ENCODE measurements at places on chromosomes 6 and 20. TPM values are rescaled to one million over a fixed set of nuclear protein-coding genes. Genes with fewer than 3 reads are reported as not detected.

- DNase-seq: no peak
Measured at GRCh38 chr20:13101706-13102105, 92.9 kb downstream of the SPTLC3 start.

DNA sequence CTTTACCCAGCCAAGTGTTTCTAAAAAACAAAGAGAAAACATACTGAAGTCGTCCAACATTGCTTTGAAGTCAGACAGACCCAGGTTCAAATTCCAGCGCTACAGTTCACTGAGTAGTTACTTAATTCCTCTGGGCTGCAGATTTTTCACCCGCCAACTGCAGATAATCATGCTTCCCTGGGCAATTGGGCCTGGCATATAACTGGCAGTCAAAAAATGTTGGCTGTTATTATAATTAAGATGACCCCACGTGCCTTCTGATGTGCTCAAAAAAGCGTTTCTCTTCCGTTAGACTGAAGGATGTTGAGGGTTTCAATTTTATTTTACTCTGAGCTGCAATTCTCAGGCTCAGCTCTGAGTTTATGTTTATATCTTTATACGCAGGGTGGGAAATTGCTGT lies 156.1 kb upstream of the CITED2 start:
- DNase-seq: no peak

DNA sequence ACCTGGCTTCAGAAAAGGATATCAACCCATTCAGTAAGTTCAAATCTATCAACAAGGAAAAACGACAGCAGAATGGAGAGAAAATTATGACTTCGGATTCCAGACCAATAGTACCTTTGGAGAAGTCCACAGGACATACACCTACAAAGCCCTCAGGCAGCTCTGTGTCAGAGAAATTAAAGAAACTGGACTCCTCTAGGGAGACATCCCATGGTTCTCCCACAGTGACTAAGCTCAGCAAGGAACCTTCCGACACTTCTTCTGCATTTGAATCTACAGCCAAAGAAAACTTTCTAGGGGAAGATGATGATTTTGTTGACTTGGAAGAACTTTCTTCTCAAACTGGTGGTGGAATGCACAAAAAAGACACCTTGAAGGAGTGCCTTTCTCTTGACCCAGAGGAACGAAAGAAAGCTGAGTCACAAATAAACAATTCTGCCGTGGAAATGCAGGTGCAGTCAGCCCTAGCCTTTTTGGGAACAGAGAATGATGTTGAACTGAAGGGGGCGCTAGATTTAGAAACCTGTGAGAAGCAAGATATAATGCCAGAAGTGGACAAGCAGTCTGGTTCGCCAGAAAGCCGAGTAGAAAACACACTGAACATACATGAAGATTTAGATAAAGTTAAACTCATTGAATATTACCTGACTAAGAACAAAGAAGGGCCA lies 67.4 kb upstream of the HINT3 start:
- no peak for DNase-seq

DNA sequence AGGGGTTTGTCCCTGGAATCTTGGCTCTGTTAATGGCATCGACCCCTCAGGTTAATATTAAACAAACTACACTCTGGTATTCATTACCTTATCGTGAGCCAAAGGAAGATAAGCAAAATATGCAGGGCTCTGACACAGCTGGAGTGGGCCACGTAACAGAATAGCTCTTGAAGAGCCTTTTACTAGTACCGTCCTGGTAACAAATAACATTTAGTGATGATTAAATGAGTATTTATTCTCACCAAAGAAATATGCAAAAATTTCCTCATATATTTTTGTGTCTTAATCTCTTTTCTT lies 20.1 kb upstream of the UTRN start:
- DNase-seq: no peak

The SYNGAP1 gene
- polyA plus RNA-seq: 18.2 TPM

DNA sequence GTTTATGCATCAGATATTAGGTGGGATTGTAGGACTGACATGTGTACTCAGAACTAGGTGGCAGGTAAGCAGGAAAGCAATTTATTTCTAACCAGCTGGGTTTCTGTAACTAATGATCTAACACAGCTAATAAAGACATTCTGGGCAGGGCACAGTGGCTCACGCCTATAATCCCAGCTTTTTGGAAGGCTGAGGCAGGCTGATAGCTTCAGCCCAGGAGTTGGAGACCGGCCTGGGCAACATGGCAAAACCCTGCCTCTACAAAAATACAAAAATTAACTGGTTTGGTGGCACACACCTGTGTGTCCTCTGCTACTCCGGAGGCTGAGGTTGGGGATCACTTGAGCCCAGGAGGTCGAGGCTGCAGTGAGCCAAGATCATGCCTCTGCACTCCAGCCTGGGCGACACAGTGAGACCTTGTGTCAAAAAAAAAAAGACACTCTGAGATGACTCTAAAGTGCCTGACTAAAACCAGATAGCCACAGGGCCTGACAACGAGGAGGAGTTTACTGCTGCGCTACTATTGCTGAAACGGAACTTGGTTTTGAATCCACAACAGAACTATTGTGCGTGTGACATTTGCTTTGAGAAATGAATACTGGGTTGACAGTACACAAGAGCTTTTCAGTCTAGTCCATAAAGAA lies 29.2 kb upstream of the CEP85L start:
- DNase-seq: no peak

GRCh38 chr6:108581237-108581931 lies 20.7 kb downstream of the FOXO3 start:
- DNase-seq: no peak

The PACSIN1 gene
- polyA plus RNA-seq: 0.68 TPM

DNA sequence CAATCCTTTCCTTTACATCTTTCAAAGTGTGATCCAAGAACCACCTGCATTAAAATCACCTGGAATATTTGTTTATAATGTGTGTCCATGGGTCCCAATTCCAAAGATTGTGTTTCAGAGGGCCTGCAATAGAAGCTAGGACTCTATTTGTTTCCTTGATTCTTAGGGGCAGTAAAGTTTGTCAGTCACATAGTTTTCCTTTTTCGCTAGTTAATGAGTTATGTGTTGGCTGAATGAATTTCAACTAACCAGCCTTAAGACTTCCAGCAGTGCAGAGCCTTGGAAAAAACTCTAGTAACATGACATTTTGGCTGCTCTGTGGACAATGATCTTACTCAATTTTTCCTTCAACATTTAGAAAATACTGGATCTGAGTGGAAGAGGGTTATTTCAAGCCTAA lies 11.3 kb downstream of the FAM217A start:
- no peak for DNase-seq

The PRKN gene
- 12.9 TPM for polyA plus RNA-seq

DNA sequence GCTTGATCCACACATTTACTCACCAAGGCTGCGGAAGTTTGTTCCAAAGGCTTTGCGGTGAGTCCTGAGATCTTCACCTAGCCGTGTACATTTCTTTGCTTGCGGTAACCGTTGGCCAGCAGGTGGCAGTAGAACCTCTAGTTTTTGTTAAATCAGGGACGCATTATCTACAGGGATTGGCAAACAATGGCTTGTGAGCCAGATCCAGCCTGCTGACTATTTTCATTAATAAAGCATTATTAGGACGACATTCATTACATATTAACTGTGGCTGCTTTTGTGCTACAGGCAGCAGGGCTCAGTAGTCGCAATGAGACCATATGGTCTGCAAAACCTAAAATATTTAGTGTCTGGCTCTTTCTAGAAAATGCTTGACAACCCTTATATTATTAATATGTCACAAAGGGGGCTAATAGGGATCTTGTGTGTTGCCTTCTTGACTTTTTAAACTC lies 174.1 kb downstream of the DOK5 start:
- DNase-seq: peak; percentile 64

- no peak for DNase-seq
Measured at GRCh38 chr6:92196325-92196724, 1223.0 kb downstream of the EPHA7 start.

The RAB23 gene
- 44.5 TPM for polyA plus RNA-seq

GRCh38 chr20:48310305-48310704 lies 517.5 kb downstream of the PREX1 start:
- no peak for DNase-seq

- no peak for DNase-seq
Measured at GRCh38 chr6:145588981-145589380, 146.3 kb downstream of the EPM2A start.

All from left renal cortex interstitium (tissue), 4 donors.